ENCODE measurements at places on chromosomes 4 and X.

DNA sequence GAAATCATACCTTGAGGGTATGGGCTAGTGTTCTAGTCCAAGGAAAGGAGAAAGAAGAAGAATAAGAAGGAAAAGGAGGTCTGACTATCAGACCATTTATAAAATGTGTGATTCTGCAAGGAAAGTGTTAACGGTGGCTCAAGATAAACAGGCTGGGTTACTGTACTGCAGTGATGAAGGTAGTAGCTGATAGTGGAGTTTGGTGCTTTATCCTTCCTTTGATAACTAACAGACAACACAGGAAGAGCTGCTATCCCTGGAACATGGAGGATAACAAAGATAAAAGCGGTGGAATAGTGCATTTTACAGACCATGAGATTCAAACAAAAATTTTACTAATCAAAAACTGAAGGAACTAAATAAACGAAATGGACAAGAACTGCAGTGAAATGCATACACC, 2.6 kb downstream of the UNC5C start:
- no peak for DNase-seq

DNA sequence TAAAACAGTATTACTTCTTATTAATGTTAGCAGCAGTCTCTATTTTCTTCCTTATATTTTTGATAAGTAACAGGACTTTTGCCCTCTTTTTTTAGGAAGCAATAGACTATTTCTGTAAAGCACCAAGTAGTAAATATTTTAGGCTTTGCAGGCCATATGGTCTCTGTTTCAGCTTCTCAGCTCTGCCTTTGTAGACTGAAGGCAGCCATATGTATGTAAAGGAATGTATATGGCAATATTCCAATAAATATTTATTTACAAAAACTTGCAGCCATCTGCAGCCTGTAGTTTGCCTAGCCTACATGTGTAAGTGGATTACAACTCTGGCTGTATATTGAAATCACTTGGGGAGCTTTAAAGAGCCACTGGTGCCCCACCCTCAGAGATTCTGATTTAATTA, 15.0 kb downstream of the RADX start:
- no peak for DNase-seq

- no peak for DNase-seq
Measured at GRCh38 chr4:174714393-174715211, 114.4 kb downstream of the GLRA3 start.

DNA sequence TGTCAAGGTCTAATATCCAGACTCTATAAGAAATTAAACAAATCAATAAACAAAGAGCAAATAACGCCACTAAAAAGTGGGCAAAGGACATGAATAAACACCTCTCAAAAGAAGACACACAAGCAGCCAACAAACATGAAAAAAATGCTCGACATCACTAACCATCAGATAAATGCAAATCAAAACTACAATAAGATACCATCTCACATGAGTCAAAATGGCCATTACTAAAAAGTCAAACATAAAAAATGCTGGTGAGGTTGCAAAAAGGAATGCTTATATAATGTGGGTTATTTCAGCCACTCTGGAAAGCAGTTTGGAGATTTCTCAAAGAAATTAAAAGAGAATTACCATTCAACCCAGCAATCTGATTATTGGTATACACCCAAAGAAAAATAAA, 481.1 kb downstream of the STPG2 start:
- DNase-seq: no peak

- no peak for DNase-seq
Measured at GRCh38 chr4:16667464-16667863, 231.0 kb downstream of the LDB2 start.

GRCh38 chr4:145302725-145303124, 122.3 kb upstream of the OTUD4 start:
- no peak for DNase-seq

DNA sequence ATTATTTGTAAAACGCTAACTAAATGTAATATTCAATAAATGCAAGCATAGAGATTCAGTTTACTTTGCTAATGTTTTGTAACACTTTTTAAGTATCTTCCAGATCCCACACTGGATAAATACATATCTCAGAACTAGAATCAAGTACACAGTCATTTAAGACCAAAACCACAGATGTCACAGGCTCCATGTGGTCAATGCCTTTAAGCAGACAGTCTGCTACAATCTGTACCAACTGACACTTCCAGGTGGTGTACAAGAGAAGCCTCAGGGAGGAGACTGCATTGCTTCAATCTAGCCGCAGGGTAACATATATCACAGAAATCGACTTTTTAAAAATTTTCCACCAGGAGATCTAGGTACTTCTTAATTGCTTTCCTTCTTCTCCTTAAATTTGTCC, 229.6 kb upstream of the DIAPH2 start:
- no peak for DNase-seq
